Stimulated activated CD4-positive, alpha-beta T cell treated with anti-CD3 and anti-CD28 coated beads, Interleukin-2, amount 100 ng/mL, for 24 hours (primary cell): ENCODE measurements at places on chromosomes 4 and X.

DNA sequence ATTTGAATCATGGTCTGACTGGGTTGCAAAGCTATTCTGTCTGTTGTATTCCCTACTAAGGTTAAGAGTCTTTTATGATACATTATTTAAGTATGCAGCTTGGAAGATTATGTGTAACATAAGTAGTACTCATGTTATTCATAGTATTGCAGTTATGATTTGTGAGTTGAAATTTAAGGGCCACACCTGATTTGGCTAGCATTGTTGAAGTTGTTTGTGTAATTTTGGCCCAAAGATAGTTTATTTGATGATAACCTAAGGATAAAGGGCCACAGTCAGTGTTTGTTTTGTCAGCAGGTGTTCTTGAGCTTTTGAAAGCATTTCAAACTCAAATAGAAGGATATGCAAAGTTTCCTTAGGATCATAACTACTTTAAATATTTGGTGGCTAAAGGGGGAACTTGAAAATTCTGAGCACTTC lies 38.9 kb downstream of the NUDT9 start:
- DNase-seq, result no peak

DNA sequence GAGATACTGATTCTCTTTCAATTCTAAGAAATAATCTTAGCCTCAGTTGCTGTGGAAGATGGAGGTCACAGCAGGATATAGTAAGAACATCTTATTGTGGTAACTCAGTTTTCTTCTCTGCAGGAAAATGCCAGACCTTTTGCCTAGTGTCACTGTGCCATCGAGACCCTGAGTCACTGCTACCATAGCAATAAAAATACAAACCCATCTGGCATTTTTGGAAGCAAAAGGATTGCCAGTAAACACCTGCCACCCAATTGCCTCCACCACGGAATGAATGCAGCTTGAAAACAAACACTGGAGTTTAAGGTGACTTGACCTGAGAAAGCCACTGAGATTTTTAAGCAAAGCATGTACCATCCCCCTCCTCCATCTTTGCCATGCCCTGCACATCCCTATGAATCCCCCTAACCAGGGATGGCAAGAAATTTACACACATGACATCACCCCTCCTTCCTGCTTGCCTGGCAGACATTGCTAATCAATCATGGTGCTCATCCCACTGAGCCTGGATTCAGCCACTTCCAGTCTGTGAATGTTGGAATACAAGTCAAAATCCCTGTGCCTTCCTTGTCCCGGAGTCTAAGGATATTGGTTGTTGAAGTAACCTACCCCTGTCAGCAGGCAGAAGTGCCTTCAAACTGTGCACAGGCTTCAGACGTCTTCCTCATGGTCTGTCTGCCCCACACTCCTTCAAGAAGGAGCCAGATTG lies 59.6 kb upstream of the MAMLD1 start:
- no peak for DNase-seq

- no peak for DNase-seq
Measured at GRCh38 chr4:151694961-151695720, 65.7 kb downstream of the GATB start.

DNA sequence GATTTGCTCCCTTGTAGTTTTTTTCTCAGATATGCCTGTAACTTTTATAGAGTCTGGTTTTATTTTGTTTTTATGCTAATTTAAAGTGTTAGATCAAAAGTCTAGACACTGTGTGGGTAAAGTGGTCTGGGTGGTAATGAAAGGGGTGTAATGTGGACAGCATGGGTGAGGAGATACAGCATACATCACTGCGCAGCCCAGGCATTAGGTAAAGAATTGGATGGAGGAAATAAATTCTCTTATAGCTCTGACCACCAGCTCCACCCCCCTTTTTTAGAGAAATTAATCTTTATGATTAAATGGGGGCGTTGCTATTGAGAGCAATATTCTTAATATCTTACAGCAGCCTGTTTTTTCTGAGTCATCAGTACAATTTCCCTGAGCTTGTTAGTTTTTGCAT lies 163.9 kb upstream of the IGFBP7 start:
- no peak for DNase-seq

- DNase-seq, result no peak
Measured at GRCh38 chr4:1556541-1557220, 127.4 kb downstream of the FAM53A start.

GRCh38 chrX:100615005-100615404 lies 21.6 kb downstream of the TSPAN6 start:
- no peak for DNase-seq

- DNase-seq, result no peak
Measured at GRCh38 chrX:72394518-72395170, 88.9 kb upstream of the CITED1 start.

DNA sequence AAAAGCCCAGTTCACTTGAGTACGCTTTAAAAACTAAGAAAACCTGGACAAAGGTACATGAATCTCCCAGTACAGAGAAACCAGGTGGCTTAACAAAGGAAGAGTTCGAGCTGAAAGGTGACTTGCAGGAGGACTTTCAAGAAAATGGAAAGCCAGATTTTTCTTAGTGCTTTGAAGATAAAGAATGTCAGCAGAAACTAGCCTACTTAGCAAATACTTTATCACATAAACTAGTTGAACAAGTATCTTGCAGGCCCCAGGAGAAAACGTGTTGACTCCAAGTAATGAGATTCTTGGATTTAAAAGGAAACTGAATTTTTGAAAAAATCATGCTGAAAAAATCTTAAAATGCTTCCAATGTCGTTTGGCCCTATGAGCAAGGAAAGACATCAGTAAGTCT lies 26.4 kb downstream of the CDKN2AIP start:
- no peak for DNase-seq

- no peak for DNase-seq
Measured at GRCh38 chrX:47484885-47485284, 1.9 kb upstream of the ZNF41 start.

GRCh38 chr4:182272151-182272550 lies 28.9 kb downstream of the TENM3 start:
- DNase-seq, result no peak

- DNase-seq, result no peak
Measured at GRCh38 chrX:31333165-31333831, 261.5 kb upstream of the FTHL17 start.

DNA sequence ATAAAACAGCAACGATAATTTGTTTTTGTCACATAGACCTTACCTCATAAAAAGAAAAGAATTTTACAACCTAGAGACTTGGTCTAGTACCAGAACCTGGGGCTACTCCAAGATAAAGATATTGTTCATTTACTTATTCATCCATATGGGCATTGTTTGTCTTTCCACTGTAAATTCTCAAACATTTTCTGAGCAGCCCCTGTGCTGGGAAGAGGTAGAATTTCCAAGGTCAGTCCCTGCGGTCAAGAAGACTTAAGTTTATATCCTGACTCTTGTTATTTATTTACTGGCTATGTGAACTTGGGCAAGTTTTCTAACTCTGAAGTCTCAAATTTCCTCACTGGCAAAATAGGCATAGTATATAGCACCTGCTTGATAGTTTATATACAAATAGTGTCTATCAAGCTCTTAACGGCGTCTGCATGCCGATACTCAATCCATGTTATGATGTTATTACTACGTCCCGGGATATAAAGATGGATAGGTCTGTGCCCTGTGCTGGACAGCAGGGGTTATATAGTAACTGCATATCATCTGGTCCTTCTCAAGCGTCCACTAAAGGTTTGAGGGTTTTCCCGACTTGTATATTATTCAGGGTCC lies 222.1 kb upstream of the TAPT1 start:
- DNase-seq, result no peak

DNA sequence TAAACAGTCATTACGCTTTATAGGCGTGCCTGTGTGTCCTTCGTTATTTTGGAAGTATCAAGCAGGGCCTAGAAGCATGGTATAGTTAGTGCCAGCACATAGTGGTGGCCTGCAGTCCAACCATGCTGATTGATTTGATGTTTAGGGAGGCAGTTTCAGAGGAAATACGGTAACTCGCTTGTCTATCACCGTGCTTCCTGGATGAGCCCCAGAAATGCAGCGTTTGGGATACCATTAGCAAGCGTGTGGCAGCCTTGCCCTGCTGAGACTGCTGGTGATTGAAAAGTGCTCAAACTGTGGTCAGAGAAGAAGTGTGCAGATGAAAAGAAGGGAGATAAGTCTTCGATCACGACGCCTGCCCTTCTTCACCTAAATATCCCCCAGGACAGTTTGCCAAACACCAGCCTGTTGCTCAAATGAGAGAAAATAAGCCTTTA lies 158.4 kb downstream of the CHIC2 start:
- no peak for DNase-seq

DNA sequence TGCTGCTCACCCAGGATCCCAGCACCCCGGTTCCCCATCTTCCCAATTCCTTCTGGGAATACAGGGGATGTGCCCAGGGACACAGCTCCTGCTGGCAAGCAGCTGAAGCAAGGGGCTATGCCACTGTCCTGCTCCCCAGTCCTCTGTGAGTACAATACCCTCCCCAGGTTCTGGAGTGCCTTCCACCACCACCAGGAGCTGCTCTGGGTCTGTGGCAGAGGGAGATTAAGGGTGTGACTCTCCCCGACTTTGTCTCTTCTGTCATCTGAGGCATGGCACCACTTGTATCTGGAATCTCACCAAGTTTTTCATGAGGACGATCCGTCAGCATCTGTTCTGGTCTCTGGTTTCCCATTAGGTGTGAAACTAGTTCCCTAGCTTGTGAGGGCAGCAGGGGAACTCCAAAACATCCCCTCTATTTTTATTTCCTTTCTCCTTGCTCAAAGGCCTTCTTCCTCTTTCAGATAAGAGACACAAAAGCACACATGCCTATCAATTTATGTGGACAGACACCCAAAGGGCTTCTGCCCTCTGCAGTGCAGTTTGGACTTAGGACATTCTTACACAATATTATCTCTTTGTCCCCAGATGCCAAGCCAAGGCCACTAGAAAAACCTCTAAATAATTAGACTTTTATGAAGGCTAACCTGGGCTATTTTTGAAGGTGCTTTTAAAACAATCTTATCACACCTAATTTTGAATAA lies 26.8 kb downstream of the MGST2 start:
- no peak for DNase-seq

- no peak for DNase-seq
Measured at GRCh38 chr4:169098532-169098931, 88.5 kb upstream of the CBR4 start.

DNA sequence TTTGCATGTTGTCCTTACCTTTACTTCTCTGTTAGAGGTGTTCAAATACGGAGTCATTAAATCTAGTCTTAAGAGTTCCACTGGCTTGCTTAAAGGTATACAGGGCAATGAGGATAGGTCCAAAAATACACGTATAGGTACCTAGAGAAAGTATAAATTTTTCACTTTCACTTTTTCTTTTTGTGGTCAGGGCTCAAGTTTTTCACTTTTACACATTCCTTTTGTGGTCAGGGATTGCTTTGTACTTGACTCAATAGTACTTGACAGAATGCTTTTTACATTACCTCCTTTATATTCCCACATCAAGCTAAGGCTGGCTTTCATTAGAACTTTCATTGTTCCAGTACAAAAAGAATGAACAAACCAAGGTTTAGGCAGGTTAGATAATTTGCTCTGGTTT lies 21.7 kb downstream of the TMEM184C start:
- DNase-seq, result no peak

DNA sequence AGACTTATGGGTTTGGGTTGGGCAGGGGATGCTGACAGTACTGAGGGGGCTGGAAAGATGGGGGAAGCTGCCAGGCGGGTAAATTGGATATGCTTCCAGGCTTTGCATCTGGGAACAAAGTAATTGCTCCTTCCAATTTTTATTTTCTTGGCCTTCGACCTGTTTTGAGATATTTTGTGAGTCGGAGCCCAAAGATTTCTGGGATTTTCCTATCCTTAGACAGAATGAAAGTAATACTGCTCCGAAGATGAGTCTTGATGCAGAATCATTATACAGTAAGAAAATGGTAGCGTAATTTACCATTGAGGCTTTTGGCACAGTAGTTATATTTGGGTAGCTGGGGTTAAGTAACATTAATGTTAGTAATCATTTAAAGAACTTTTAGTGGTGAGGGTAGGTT lies 1.4 kb downstream of the SMARCA5 start:
- no peak for DNase-seq

DNA sequence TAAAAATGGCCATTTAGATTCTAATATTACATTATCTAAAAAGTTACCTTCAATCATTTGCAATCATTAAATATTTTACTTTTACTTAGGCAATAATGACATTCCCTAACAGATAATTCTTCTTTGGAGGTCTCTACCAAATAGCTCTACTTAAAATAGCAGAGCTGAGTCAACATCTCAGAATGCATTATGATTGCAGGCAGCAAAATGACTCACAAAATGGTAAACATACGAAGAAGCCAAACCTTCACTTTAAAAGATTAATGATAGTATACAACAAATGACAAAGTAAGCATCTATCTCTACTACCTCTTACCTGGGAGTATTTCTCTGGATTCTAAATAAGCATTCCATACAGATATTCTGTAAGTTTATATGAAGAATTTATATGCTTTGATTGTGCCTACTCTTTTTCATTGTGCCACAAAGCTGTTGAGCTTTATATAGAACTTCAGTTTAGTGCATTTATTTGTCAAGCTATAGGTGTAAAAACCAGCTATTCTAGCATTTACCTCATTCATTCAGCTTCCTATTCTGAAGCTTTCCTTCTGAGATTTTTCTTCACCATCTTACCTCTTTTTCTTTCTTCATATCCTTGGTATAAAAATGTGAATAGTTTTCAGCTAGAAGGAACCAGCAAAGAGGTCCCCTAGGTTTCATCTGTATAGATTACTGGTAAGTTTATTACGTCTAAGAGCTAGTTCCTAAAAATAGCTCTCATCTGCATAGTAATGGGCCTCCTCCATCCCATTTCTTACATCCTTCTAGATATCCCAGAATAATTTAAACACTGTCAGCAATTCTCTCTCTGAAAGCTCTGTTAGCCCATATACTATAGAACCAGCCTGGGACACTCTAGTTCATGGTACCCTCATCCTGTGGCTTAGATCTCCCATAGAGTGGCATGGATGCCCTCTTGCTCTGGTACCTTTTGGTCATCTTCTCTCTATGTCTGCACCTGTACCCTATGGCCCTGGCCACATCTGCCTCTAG lies 17.2 kb upstream of the SPCS3 start:
- no peak for DNase-seq

- no peak for DNase-seq
Measured at GRCh38 chr4:142523111-142523510, 323.0 kb downstream of the INPP4B start.

DNA sequence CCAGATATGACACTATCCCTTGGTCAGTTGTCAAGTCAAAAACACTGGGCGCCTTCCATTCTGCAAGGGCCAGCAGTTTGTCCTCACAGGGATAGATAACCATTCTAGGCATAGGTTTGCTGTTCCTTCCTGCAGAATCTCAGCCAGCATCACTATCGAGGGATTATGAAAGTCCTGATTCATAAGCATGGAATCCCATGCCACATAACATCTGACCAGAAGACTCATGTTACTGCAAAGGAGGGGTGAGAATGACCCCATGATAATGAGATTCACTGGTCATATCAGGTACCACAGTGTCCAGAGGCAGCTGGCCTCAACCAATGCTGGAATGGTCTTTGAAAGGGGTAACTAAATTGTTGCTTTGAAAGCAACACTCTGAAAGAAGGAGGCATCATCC lies 84.7 kb downstream of the OTC start:
- DNase-seq, result no peak

- DNase-seq, result no peak
Measured at GRCh38 chrX:26783512-26784225, 567.7 kb downstream of the MAGEB5 start.
